ENCODE measurements at places on chromosomes 2 and 18.

- DNase-seq, result no peak
Observed at GRCh38 chr2:24785671-24786321, 7.4 kb downstream of the PTRHD1 start.

DNA sequence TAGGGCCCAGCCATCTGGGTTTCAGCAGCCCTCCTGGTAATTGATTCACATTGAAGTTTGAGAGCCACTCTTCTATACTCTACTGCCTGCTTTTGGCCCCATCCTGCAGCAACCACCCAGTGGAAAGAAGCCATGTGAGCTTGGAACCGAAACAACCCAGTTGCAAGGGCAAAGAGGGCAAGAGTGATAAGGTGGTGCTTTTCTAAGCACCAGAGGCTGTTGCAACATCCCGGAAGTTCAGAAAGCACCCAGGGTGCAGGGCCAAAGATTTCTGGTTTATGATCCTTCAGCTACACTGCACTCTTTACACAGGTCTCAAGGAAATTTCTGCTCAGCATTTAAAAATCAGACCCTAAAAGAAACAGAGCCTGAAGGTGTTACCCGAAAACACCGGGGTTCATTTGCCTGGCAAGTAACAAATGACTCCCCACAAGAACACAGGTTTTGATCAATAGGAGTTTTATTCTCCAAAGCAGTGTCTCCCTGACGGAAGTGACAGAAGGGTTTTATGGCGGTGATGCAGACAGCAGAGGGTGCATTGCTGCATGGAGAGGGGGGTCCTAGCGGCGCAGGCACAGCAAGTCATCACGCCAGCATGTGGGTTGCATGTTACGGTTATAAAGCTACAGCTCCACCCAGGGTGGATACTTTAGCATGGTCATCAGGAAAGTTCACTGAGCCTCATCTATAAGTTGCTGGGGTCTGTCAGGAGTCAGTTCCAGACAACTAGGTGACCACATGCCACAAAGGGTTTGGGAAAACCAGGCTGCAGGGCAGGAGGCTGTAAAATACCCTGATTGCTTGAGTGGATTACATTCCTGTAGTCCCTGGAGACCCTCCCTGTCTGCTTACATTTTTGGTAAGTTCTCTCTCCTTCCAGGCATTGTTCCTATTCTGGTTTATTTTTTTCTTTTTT lies 28.8 kb upstream of the TMEM37 start:
- no peak for DNase-seq

GRCh38 chr2:145572238-145572637 lies 1052.3 kb upstream of the ZEB2 start:
- no peak for DNase-seq

DNA sequence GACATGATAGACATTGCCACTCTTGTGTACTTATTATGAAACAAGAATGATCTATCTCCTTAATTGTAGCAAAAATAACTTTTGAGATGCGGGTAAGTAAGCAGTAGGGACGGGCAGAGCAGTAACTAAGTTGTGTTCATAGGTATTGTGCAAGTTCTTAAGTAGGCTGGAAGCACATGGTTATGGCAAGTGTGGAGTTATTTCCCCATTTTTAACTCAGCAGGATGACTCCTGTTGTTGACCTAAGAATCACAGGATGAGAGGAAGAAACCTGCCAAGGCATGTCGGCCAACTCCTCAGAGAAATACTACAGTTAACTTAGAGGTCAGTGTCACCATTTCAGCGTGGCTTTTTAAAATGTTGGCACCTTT lies 51.1 kb upstream of the FN1 start:
- no peak for DNase-seq

DNA sequence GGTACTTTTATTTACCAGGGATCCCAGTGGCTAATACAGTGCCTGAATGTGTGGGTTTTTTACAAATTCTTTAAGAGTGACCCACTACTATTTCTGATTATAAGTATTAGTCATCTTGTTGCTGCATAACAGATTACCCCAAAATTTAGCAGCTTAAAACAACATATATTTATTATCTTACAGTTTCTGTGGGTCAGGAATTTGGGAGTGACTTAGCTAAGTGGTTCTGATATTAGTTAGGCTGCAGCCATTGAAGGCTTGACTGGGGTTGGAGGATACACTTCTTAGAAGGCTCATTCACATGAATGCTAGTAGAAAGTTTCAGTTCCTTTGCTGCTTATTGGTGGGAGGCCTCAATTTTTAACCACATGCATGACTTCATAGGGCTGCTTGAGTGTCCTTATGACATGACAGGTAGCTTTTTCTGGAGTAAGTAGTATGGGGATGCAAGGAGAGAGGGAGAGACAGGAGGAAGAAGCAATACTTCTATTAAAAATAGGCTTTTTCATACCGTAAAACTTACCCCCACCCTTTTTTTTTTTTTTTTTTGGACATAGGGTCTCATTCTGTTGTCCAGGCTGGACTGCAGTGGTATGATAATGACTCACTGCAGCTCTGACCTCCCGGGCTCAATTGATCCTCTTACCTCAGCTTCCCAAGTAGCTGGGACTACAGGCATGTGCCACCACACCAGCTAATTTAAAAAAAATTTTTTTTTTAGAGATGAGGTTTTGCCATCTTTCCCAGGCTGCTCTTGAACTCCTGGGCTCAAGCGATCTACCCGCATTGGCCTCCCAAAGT lies 13.3 kb upstream of the POLE4 start:
- DNase-seq, result no peak

- DNase-seq, result no peak
Observed at GRCh38 chr2:25598911-25599310, 74.5 kb downstream of the DTNB start.

GRCh38 chr2:32166115-32166574 lies 481 bp downstream of the SLC30A6 start:
- no peak for DNase-seq

GRCh38 chr2:198604599-198604998 lies 800.2 kb downstream of the PLCL1 start:
- no peak for DNase-seq

DNA sequence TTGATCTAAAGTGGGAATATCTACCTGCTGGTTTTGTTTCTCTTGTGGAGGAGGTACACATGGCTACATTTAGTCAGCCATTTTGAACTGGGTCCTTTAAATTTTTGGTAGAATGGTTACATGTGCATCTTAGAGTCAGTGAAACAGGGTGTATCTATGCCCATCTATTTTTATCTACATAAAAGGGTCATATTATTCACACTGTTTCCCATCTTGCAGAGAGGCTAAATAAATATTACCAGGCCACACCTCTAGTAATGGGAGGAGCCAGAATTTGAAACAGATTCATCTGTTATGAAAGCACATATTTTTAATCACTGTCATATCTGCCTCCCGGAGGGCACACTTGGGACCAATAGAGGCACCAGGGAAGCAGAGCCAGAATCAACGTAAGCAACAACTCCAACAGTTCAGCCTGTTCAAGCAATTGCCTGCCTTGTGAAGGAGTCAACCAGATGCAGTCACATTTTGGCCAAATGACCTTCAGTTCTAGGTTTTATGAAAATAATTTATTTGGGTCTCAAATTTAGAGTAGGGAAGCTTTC lies 376.8 kb downstream of the TSN start:
- DNase-seq, result no peak

GRCh38 chr2:73324126-73324725 lies 30.9 kb upstream of the EGR4 start:
- DNase-seq, result no peak

DNA sequence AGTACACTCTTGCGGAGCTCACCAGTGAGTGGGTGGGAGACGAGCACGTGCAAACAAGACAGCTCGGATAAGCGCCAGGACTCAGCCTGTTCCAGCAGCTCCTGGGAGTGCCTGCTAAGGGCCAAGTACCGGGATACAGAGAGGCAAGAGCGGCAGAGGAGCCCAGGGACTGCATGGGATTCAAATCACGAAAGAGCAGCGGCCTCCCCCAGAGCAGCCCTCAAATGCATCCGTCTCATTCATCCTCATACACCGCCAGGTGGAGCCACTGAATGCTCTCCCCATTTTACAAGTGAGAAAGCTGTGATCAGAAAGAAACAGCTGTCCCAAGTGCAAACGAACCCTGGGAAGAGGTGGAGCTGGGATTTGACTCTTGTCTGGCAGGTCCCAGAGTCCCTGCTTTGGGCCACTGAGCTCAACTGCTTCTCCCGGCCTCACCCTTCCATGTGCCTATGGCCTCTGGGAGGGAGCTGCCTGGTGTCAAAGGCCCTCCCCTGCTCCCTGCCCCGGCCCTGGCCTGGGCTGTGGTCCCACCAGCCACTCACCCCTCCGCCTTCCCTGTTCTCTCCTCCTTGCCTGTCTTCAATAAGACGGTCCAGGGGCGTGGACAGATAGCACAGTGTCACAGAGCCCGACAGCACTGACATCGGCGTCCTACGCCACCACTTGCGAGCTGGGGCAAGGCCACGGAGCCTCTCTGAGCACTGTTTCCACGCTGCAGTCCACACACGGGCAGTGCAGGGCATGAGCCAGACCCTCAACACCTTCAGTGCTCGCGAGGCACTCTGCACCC lies 72.8 kb upstream of the TAF1B start:
- no peak for DNase-seq

- DNase-seq, result no peak
Observed at GRCh38 chr18:54875063-54875462, 46.8 kb downstream of the RAB27B start.

DNA sequence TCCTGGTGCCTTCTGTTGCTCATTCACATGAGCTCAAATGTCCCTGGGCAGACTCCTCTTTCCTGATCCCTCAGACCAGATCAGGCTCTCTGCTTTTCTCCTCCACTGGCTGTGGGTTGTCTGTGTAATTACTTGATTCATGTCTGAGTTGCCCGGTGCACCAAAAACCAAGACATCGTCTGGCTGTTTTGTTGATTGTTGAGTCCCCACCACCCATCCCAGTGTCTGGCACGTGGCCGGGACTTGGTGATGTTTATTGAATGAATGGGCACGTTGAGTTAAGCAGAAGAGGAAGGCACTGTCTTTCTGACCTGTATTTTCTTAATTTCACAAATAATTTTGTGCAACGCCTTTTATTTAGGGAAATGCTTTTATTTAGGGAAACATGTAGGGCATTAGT lies 499.1 kb upstream of the HS6ST1 start:
- no peak for DNase-seq

DNA sequence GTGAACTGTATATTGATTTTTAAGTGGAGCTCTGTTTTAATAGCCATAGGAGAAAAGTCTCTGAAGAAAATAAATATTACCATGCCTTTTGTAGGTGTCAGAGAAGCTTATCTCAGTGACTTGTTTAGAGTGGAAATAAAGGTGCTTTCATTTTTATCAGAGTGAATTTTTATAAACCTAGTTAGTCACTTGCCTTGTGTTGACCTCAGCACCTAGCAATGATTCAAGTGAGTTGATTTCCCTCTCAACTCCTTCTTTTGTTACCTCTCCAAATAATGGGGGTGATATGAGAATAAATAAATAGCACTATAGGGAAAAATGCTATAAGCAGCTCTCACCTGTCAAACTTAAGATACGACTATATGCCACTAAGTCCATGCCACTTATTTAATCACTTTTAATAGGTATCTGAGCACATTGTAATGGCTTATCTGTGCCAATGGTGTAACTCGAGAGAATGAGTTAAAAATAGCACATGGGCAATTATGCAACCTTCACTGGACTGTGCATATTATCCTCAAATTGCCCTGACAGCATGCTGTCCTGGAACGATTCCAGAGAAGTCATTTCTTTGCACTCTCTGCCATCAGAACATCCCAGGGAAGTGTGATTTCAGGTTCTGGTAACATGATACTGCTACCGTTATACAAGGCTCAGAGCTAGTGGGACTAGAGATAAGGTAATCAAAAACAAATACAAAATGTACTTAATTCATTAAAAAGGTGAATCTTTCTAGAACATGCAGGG lies 290.8 kb downstream of the CCDC85A start:
- DNase-seq, result peak; percentile 11

- DNase-seq, result no peak
Observed at GRCh38 chr2:168565512-168565911, 109.4 kb downstream of the CERS6 start.

DNA sequence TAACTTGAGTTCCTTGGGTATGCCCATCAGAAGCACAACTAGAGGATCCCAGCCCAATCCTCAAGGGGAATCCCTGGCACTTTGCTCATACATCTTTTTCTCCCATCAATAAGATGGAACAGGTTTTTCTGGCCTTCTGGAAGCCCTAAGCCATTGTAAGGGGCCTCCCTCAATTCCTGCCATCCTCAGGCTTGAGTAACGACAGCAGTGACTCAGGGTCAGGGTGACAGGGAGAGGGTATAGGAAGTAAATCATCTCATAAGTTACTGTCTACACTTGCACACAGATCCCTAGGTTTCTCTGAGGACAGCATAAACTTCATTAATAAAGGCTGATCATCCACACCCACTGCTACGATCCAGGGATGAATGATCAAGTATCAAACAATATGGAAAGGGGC lies 35.0 kb downstream of the AMER3 start:
- DNase-seq, result no peak

DNA sequence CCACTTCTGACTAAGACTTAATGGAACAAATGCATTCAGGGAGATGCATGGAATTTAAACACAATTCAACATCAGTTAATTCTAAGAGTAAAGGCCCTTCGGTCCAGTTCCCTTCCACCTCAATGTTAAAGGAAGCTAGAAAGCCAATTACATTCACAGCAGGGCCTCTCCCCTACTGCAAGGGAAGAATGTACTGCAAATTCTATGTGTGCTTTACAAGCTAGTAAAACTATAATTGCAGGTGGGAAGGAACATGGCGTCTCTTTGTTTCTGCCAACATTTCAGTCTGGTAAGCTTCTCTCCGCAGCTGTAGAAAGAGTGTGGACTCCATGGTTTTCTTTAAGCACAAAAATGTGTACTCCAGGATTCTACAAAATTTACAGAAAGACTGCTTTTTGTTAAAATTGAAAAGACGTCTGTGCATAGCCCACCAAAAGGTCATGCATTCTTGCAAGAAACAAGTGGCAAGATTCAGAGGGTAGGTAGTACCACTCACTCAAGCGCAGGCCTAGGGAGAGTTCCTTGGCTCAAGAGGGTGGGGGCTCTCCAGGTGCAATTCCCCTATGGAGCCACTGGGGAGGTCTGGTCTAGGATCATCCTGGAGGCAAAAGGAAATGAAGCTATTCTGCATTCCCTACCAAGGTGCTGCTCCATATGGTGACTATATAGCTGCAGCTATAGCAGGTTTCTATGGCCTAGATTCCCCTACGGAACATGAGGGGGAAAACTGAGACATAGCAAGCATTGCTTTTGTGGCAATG lies 127.0 kb upstream of the FZD5 start:
- DNase-seq, result no peak
